GM20000 (cell line): ENCODE measurements at places on chromosomes 1 and 21.

DNA sequence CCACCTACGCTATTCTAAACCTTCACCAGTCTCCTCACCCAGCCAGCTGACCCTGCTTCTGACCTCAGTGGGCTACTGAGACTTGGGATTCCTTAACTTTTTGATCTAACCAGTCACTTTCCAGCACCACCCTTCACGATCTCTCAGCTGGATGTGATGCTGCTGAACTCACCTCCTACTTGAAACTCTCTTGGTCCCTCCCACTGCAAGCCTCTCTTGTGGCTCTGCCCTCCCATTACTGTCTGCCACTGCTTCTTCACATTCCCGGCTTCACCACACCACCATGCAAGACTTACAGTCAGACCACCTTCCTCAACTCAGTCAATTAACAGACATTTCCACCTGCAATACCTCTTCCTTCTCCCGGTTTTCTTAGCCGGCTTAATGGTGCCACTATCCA is 6.3 kb downstream of the TAF5L start:
- DNase-seq, result no peak

DNA sequence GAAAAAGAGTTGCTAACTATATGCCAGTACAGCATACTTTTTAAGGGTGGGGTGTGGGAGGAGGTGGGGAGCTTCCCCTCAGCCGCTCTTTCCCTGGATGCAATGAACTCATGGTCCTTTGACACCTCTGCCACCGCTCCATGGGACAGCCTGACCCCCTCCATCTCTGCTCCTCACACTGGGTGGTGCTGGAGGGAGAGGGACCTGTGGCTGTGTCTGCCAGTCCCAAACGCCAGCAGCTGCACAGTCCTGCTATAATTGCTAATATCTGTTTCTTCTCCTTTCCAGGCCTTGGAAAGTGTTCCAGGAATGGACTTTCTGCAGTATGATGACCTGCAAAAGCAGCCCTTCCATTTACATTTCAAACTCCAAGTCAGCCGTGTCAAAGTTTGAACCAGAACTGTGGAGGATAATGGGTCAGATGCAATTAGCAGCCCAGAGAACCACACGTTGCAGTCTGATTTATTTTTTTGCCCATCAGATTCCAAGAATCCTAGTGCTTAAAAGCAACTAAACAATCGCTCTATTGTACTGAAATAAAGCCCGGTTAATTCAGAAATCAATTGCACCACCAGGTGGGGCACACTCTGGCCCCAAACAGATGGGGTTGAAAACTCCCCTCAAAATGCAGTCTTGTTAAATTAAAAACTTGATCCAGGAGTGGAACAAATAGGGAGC is 160.7 kb upstream of the LMO4 start:
- DNase-seq, result no peak

DNA sequence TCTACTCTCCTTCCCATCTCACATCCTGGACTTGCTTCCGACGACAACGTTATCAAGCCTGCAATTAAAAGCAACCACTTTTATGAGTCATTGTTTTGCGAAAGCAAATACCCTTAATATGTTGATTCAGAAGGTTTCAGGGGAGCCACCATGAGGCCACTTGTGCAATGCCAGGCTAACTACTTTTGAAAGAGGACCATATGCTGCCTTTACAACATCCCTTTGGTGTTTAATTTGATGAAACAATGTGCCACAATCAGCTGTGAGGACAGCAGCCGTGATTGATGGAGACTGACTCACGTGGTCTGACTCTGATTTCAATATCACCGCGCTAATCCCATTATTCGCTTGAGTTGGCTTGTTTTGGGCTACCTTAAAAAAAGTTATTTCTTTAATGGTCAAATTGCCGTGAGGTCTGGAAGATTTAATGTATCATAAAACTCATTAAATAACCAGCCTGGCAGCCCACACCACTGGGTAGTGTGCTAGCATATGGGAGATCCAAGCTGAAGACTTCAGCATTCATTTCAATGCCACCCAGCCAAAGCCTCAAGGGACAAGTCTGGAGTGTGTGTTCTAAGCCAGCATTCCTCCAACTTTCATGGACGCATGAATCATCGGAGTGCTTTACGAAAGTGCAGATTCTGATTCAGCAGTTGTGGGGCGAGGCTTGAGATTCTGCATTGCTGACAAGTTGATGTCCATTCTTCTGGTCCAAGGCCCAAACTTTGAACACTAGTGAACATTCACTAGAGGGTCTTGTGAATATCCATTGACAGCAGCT is 73.3 kb upstream of the PAXBP1 start:
- no peak for DNase-seq

DNA sequence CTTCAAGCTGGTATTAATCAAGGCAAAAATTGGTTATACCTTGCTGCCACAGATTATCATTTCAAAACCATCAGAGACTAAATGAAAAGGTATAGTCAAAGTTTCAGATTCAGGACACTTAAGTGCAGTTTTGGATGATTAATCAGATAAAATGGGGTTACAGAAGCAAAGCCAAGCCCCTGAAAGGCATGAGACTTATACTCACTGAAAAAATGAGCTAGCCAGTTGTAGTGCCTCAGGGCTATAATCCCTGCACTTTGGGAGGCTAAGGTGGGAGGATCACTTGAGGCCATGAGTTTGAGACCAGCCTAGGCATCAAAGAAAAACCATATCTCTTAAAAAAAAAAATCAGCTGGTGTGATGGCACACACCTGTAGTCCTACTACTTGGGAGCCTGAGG is 15.2 kb downstream of the LRRC40 start:
- no peak for DNase-seq

GRCh38 chr1:196380316-196380715 is 227.9 kb downstream of the KCNT2 start:
- DNase-seq, result no peak

DNA sequence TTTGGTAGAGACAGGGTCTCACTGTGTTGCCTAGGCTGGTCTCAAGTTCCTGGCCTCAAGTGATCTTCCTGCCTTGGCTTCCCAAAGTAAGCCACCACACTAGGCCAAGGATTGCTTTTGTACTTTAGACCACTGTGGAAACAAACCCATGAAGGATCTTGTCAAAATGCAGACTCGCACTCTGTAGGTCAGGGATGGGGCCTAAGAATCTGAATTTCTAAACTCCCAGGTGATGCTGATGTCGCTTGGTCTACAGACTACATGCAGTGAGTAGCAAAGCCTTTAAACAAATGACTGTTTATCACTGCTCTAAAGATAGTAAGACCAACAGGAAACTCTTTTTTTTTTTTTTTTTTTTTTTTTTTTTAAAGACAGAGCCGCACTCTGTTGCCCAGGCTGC is 54.1 kb upstream of the MUTYH start:
- DNase-seq, result peak; percentile 43

GRCh38 chr1:207463021-207463420 is 8.9 kb downstream of the CR2 start:
- no peak for DNase-seq

DNA sequence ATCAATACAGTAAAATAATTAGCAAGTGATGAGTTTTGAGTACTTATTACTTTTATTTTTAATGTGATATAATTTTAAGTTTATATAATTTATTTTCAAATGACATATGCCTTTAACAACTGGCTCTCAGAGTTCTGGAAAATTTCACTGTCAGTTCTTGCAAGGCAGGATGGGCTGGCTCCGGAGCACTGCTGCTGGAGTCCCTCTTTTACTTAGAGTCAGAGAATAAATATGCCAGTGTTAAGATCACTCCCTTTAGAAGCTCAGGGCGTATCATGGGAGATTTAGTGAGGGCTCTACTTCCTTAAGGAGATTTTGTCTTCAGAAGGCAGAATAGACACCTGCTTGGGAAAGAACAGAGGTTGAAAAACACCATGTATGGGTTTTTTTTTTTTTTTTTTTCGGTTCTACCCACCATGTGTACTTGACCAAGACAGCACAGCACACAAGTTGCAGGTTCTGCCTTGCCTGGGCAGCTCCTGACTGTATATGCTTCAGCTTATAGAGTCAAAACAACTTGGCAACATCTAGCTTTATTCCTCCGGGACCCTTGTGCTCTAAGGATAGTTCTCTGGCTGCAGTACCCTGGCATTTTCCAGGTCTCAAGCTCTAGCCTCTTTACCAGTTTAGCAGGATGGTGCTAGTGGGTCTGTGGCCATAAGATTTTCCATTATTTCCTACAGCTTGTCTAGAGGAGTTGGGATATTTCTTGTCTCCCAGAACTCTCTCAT is 29.7 kb upstream of the FMOD start:
- peak; percentile 39 for DNase-seq

GRCh38 chr1:176998183-176998795 is 166.2 kb downstream of the ASTN1 start:
- DNase-seq, result no peak
